T follicular helper cell (primary cell): ENCODE measurements at places on chromosomes 1 and 21.
A peak's percentile ranks its signal among the peaks of the same experiment; 100 is the strongest.

DNA sequence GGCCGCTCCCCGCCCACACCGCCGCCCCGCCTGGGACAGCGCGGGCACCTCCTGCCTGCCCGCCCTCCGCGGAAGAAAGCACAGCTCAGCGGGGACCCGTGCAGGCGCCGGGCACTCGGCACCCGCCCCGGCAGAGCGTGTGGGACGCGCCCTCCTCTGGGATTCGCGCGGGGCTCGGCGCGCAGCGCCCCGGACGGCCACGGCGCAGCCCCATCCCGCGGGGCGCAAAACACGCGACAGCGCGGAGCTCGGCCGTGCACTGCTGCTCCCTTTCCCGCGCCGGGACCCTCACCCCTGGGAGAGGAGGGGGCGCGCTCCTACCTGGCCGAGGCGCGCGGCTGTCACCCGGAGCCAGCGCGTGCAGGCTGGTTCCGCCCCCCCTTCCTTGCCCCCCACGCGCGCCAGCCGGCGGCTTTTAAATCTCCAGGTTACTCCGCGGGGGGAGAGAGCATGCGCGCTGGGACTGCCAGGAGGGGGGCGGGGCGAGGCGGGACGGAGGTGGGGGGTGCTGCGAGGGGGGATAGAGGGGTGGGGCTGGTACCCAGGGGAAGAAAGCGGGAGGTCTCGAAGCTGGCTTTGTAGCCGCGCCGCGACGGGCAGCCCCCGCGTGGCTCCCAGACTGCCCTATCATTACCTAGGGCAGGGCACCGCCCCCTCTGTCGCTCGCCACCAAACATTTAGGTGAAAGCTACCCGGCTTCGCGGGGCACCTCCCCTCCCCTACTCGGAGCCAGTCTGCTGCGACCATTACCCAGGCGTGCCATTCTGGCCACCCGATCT is at the start of gene SLC45A3:
Gene SLC45A3 (minus strand): TSS at position 437 of the 779 bp plus-strand sequence. CDS start 15,853 bp downstream, outside the sequence.
- no peak for DNase-seq

- DNase-seq: no peak
These were observed 54.9 kb downstream of the CAPZB start for GRCh38 chr1:19430121-19431068.

DNA sequence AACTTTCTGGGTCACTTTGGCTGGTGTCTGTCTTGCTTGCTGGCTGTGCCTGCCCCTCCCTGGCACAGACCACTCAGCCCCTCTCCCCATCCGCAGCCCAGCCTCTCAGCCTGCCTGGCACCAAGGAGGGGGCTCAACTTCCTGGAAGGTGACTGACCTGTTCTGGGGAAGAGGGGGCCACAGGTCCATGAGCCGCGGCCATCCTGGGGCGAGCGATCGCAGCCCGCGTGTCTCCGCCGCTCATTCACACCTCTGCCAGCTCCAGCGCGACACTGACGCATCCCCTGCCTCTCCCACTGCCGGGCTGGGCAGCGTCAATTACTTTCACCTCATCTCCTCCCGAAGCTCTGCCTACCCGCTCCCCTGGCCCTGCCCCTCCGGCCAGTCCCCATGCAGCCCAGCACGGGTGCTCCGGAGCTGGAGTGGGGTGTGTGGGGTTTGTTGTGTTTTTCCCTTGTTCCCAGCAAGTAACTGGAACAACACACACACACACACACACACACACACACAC is 14.3 kb downstream of the SLC6A9 start:
- DNase-seq: no peak

GRCh38 chr1:188822248-188822647 is 1655.4 kb downstream of the BRINP3 start:
- DNase-seq: no peak

DNA sequence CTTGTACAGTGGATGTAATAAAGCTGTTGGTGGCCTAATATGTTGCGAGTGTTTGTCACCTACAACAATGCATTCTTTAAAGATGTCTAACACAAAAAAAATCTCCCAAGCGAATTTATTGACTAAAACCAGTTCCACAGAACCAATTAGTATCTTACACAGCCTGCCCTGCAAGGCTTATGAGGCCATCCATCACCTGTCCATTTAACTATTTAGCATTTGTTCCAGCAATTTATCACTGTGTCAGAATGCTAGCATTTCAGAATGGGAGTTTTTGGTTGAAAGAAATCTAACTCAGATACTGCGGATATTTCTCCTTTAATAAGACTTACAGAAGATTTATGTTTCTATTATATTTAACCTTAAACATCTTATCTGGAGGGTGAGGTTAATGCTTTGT is 831.1 kb upstream of the PRMT6 start:
- DNase-seq: no peak

- no peak for DNase-seq
These were observed 228.8 kb downstream of the DISC1 start for GRCh38 chr1:231855361-231855760.

- no peak for DNase-seq
These were observed 52.9 kb upstream of the ECE1 start for GRCh38 chr1:21342961-21343838.

- no peak for DNase-seq
These were observed 1.8 kb downstream of the LAMB3 start for GRCh38 chr1:209650454-209650853.

GRCh38 chr1:47991187-47991586 is 6.0 kb downstream of the TRABD2B start:
- no peak for DNase-seq

DNA sequence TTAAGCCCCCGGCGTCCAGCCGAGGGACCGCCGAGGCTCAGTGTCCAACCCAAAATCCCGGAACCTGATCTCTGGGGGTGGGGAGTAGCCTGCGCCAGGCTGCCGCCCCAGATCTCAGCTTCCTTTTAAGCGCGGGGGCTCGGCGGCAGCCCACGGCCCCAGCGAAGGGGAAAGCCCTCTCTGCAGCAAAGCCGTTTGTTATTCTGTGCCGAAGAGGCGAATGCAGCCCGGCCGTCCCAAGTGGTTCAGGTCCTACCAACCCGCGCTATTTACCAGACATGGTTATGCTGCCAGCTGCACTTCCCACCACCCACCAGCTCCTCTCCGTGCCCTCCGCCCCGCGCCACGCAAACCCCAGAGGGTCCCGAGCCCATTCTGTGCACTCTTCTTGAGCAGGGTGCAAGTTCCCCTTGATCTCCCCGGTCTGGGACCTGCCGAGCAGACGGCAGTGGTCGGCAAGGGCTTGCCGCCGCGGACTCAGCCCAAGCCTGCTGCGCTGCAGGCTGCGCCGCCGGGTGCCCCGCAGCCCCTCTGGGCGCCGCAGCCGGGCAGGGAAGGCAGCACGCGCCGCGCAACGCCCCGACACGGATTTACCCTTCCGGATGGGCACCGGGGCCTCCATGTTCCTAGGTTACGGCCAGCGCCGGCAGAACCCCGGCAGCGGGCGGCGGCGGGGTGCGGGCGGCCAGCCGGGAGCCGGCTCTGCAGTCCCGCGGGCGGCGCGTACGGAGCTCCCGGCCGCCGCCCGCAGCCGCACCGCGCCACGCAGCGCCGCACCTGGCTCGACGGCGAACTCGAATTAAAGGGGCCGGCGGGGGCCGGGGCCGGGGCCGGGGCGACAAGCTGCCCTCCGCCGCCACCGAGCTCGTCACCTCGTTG is 738 bp upstream of the KCNA2 start:
- DNase-seq: no peak

DNA sequence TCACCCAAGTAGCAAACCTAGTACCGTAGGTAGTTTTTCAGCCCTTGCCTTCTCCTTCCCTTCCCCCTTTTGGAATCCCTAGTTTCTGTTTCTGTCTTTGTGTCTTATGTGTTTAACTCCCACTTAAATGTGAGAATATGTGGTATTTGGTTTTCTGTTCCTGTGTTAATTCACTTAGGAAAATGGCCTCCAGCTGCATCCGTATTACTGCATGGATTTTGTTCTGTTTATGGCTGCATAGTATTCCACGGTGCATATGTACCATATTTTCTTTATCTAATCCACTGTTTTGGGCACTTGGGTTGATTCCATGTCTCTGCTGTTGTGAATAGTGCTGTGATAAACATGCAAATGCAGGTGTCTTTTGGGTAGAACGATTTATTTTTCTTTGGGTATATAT is 138.6 kb downstream of the POU2F1 start:
- no peak for DNase-seq

- peak; percentile 72 for DNase-seq
These were observed 15.3 kb downstream of the CD2 start for GRCh38 chr1:116769561-116769977.

DNA sequence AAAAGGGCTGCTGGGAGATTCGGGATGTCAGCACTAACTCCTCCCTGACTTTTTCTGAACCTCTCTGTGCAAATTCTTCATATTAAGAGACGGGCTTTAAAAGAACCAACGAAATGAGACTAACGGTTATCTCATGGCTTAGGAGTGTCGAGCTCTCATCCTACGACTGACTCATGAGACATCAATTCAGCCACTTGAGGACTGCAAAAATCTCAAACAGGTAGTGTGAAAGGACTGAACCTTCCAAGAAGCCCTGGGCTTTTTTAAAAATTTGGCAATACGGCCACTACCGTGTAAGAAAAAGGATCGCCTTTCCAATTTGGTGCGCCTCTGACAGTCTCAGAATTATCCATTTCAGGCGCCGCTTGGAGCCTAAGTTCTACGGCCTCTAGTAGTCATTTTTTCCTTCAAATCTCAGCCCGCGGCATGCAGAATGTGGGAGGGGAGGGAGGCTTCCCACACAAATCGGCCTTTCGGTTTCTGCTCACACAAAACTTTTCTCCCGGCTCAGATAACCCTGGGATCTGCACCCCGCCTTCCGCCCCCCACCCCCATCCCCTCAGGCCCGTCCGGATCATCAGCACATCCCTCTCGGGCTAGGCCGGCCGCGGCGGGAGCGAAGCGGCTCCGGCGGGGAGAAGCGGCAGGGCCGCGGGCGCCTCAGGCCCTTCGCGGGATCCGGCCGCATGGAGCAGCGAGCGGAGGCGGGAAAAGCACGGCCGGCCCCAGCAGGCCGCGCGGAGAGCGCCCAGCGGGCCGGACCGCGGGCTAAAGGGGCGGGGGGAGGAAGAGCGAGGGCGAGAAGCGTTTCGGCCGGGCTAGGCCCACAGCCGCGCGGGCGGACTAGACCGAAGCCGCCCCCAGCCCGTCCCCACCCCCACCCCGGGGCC is 618 bp downstream of the HNRNPR start:
- DNase-seq: no peak

GRCh38 chr1:80021891-80022290 is 1015.4 kb upstream of the ADGRL4 start:
- no peak for DNase-seq

- DNase-seq: no peak
These were observed 5.1 kb upstream of the SLC25A34 start for GRCh38 chr1:15730936-15731335.

- DNase-seq: no peak
These were observed 8.9 kb downstream of the CR2 start for GRCh38 chr1:207463021-207463420.

DNA sequence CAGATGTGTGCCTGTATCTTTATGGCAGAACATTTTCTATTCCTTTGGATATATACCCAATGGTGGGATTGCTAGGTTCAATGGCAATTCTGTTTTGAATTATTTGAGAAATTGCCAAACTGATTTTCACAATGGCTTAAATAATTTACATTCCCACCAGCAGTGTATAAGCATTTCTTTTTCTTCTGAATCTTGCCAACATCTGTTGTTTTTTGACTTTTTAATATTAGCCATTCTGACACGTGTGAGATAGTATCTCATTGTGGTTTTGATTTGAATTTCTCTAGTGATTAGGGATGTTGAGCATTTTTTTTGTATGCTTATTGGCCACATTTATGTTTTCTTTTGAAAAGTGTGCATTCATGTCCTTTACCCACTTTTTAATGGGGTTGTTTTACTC is 864.3 kb upstream of the ADAMTS5 start:
- DNase-seq: no peak

DNA sequence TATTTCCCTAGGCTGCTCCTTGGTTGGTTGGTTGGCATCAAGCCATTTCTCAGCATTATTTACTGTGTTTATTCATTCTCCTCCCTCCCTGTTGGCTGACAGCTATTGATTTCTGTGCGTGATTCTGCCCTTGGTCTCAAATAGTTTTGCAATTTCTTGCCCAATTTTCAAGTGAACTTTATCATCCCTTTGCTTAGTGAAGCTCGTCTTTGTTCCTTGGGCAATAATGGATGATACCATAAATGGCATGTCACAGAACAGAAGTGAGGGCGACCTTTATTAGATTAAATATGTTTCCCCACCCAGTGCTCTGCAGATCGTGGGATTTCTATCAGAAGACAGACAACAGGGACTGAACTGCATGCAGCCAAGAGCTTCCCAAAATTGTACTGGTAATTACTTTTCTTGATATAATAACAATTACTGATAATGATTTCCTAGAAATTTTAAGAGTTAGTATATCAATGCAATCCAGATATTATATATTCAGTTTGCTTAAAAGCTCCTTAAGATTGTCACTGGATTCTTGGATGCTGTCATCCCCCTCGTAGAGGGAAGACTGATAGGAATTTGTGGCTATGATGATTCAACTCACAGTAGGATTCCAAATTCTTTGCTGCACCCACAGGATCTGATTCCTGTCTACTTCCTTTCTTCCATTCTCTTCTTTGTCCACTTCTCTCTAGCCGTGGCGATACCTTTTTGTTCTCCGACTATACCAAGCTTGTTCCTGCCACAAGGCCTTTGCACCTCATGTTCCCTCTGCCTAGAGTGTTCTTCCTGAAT is 122.1 kb upstream of the KAZN start:
- DNase-seq: no peak

DNA sequence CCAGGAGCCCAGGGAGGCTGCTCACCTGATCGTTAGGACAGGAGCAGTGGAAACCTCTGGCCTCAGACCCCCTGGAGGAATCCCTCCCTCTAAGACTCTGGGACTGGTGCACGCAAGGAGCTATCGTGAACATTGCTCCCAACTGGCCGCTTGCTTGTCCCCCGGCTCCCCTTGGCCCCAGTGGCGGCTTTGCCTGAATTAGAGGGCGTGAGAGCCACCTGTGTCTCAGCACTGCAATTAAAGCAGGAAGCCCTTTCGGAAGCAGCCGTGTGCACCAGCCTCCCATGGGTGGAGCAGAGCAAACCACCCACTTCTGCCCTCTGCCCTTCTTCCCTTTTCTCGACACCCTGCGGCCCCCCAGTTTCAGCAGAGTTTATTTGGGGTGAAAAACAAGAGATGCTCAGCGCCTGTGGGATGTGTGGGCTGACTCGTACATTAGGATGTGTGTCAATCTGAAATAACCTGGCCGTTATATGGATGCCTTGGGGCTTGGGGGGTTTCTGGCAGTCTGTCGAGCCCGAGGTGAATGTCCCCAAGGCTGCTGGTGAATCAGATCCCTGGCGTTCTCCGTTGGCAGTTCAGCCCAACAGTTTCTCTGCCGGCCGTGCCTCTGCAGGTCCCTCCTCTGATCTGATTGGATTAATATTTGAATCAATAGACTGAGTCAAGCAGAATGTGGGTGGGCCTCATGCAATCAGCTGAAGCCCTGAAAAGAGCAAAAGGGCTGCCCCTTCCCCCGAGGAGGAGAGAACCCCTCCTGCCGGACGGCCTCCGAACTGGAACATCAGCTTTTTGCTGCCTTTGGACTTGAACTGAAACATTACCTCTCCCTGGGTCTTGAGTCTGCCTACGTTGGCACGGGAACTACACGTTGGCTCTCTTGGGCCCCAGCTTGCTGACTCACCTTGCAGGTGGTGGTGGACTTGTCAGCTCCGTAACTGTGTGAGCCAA is 7.3 kb upstream of the UMODL1 start:
- DNase-seq: peak; percentile 37

GRCh38 chr21:26280775-26281174 is 110.2 kb upstream of the APP start:
- no peak for DNase-seq
